NCI-H524 treated with DMSO at 0.1 percent for 48 hours (cell line): ENCODE measurements at places on chromosomes 2 and 18.
A peak's percentile ranks its signal among the peaks of the same experiment; 100 is the strongest.

- no peak for DNase-seq
Measured at GRCh38 chr2:160368988-160369930, 124.3 kb downstream of the RBMS1 start.

- no peak for DNase-seq
Measured at GRCh38 chr2:201152517-201152916, 30.4 kb upstream of the CASP10 start.

GRCh38 chr18:37321582-37322491 lies 243.8 kb downstream of the CELF4 start:
- DNase-seq: no peak

DNA sequence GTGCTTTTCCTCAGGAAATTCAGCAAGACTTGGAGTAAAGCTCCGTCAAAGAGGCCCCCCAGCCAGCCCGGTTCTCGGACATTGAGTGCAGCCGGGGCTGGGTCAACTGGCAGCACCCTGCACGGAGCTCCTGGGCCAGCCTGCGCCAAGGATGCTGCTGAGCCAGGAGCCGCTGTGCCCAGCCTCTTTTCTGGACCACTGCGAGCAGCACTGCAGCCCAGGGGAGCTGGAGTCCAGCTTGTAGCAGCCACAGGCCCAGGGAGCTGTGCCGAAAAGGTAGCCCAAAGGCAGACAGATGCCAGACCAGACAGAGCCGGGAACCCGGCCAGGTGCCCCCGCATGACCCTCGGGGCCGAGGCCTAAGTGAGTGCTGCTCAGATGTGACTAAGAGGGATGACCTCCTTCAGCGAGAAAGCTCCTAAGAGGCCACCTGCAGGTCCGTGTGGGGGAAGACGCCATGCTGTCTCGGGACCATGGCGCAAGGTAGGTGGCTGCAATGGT lies 7.3 kb downstream of the CLHC1 start:
- DNase-seq: no peak

DNA sequence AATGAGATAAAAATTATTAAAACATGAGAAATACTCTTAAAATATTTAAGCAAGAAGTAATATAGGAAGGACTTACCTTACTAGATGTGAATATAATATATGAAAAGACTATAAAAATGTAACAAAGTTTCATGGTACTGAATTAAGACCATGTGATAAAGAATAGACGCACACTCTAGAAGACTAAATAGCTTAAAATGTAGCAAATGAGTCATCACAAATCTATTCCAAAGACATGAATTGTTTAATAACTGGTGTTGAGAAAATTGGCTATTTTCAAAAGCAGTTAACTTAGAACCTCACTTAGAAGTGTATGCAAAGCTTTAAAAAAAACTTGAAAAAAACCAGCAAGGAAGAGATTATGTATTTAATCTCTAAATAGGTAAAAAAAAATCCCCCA lies 64.1 kb downstream of the POLE4 start:
- no peak for DNase-seq

GRCh38 chr18:36942264-36942663 lies 113.3 kb downstream of the KIAA1328 start:
- no peak for DNase-seq

- DNase-seq: no peak
Measured at GRCh38 chr18:58320907-58321561, 277.0 kb downstream of the NEDD4L start.

DNA sequence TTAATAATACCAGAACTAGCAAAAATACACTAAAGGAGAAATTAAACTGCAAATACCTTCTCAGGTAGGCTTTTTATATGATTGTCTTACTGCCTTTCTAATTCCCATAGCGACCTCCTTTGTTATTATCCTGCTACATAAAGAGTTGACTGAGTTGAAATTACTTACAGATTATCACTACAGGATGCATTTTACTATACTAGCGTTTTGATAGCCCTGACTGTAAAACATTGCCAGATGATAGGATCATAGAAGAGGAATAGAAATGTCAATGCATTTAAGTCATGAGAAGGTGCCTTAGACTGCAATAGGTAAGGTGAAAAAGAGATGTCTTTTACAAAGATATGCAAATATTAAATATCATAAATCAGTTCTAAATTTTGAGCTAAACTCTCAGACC lies 639.7 kb downstream of the NRXN1 start:
- DNase-seq: no peak

- no peak for DNase-seq
Measured at GRCh38 chr2:6909431-6910385, 7.5 kb upstream of the RNF144A start.

- no peak for DNase-seq
Measured at GRCh38 chr2:42328148-42328833, 32.7 kb downstream of the COX7A2L start.

GRCh38 chr2:173647681-173648311 lies 293.1 kb downstream of the CDCA7 start:
- DNase-seq: no peak

DNA sequence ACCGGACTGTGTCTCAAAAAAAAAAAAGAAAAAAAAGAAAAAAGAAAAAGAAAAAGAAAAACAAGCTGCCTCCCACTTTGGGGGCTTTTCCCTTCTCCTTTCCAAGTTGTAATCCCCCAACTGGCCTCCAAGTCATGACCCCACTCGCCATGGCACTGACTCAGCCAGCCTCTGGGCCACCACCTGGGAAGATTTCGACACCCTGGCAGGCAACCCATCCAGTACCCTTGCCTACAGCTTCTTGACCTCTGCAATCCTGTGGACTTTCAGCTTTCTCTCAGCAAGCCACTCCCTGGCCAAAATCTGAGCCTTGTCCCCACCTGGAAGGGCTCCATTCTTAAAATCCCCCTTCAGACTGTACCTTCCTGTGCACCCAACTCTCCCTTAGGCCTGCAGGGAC lies 22.3 kb upstream of the FOSL2 start:
- no peak for DNase-seq

GRCh38 chr2:222960126-222960525 lies 91.9 kb upstream of the KCNE4 start:
- no peak for DNase-seq

- no peak for DNase-seq
Measured at GRCh38 chr18:9418047-9418690, 57.1 kb upstream of the RALBP1 start.

GRCh38 chr2:9268301-9269080 lies 61.9 kb downstream of the ASAP2 start:
- DNase-seq: no peak

GRCh38 chr2:96102596-96103186 lies 13.7 kb downstream of the ADRA2B start:
- DNase-seq: no peak

DNA sequence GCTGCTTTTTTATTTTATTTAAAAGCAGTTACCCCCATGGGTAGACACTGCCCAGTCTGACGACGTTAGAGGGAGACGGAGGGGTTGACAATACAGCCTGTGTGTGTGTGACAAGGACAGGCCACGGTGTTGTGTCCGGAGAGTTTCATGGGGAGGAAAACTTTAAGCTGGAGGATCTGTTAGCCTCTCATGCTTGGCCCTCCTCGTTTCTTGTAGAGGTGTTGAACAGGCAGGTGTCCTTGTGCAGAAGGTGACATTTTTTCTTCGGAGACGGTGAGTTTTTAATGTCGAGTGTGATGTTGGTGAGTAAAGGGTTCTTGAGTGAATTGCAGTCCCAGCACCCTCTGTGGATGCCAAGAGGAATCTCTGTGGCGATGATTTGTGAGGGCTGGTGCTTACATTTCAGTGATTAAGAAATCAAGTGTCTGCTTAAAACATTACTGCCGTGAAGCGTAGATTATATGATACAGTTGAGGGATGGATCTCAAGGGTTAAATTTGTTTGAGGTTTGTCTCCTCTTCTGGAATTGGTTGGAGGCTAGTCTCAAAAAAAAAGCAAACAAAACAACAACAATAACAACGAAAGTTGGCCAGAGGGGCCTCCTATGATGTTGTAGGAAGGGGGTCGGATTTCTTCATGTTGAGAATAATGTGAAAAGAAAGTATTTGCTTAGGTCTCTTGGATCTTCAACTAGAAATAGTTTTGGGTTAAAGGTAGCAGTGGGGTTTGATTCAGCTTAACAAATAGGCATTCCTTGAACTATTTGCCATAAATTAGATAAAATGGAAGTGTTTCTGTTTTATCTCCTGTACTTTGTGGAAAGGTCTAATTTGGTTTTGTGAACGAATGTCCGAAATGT lies 1.6 kb downstream of the NCOA1 start:
- DNase-seq: no peak

DNA sequence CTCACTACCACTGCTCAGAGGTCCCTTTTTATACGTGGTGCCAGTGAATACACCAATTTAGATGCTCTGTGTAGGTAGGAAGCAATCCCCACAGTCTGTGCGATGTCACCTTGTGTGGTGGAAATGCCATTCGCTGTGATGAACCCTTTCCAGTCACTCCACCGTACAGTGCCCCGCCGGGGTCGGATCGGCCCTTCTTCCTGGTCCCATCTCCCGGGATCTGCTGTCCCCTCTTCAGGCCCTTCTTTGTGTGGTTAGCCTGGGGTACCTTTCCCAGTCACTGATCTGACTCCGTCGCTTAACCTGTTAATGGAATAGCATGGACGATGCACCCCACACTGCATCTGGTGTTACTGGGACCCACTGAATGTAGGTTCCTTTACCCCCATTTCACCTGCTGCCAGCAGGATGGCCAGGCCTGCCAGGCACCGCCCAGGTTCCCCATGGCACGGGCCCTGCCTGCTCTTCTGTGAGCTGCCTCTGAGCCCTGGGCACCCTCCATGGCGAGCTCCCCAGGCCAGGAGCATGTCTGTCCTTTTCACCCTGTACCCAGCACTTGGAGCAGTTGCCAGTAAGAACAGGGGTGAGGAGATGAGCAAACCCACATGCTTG lies 18.0 kb downstream of the TWIST2 start:
- no peak for DNase-seq

GRCh38 chr2:171389325-171389724 lies 44.5 kb downstream of the METTL8 start:
- no peak for DNase-seq

GRCh38 chr2:70651727-70652126 lies 98.1 kb upstream of the TGFA start:
- DNase-seq: no peak

DNA sequence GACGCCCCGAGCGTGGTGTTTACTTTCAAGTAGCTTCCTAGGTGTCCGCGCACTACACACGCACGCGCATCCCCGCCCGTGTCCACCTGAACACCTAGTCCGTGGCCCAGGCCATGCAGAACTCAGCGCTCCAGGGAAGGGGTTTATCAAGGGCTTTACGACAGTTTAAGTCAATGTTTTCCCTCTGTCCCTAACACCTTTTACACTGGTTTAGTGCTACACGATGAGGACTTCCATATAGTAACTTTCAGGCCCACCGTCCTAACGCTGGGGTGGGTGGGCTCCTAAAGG lies 1.4 kb upstream of the BCL2 start:
- DNase-seq: no peak

GRCh38 chr2:88697370-88698026 lies 6.0 kb downstream of the RPIA start:
- no peak for DNase-seq

GRCh38 chr2:45771261-45771660 lies 119.8 kb downstream of the PRKCE start:
- DNase-seq: peak; percentile 90

GRCh38 chr2:241351640-241352031 lies 4.4 kb upstream of the FARP2 start:
- no peak for DNase-seq

DNA sequence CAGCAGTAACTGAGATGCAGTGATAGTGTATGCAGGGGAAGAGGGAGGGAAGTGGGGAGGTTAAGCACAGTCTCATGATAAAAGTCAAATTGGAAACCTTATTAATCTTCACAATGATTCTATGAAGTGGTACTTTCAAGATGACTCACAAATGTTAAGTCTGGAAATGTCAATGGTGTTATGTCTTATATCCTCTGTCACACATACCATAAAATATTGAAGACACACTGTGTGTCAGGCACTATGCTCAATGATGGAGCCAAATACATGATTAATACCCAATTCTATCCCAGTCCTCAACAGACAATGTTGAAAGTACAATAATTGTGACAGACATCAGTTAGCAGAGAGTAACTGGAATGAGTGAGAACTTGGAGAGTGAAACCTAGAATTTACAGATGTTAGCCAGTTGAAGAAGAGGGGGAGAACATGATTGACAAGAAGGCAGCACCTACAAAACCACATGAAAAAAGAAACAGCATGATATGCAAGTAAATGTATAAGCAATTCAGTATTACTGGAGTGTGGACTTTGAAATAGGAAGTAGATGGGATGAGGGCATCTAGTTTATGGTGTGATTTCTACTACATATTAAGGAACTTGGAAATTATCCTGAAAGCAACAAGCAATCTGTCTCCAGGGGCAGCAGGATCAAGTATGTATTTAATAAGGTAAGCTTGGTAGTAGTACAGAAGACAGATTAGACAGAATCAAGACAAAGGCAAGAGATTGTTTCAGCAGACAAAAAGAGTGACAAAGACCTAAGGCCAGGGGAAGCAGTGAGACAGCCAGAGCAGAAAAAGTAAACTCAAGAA lies 107.6 kb downstream of the STRN start:
- DNase-seq: no peak

DNA sequence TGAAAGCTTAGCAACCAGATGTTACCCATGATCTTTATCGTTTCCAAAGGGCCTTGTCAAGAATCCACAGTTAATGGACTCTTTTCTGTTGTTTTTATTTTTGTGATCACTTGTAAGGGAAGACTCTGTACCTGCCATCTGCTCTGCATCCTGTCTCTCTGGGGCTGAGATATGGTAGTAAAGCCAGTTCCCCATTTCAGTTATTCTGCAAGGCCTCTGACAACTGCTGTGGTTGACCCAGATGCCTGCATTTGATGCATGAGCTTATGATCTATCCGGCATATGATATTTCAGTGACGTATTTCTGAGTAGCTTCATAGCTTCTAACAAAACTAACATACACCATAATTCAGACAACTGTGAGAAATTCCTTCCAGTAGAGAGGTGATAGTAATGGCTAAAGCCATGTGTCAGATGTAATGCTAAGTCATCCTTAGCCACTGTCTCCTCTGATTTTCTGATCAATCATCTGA lies 105.1 kb downstream of the TPO start:
- DNase-seq: peak; percentile 13

GRCh38 chr2:36706021-36706876 lies 9.7 kb downstream of the VIT start:
- DNase-seq: no peak

DNA sequence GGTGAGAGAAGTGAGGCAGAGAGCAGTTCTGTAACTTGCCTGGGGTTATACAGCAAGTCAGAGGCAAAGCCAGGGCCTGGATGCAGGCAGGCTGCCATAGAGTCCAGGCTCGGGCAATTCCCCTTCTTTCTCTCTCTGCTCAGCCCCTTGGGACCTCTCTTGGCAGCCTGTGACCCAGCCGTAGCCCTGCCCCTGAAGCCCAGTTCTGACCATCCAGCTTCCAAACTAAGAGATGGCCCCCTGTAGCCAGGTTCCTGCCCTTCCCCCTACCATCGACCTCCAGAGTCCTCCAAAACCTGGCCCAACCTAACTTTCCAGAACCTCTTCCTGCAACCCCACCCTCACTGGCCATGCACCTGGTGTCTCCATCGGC lies 201.2 kb downstream of the CTIF start:
- DNase-seq: no peak
